ENCODE measurements at places on chromosomes 3 and 15. TPM values are rescaled to one million over a fixed set of nuclear protein-coding genes. Genes with fewer than 3 reads are reported as not detected.
A peak's percentile ranks its signal among the peaks of the same experiment; 100 is the strongest.

DNA sequence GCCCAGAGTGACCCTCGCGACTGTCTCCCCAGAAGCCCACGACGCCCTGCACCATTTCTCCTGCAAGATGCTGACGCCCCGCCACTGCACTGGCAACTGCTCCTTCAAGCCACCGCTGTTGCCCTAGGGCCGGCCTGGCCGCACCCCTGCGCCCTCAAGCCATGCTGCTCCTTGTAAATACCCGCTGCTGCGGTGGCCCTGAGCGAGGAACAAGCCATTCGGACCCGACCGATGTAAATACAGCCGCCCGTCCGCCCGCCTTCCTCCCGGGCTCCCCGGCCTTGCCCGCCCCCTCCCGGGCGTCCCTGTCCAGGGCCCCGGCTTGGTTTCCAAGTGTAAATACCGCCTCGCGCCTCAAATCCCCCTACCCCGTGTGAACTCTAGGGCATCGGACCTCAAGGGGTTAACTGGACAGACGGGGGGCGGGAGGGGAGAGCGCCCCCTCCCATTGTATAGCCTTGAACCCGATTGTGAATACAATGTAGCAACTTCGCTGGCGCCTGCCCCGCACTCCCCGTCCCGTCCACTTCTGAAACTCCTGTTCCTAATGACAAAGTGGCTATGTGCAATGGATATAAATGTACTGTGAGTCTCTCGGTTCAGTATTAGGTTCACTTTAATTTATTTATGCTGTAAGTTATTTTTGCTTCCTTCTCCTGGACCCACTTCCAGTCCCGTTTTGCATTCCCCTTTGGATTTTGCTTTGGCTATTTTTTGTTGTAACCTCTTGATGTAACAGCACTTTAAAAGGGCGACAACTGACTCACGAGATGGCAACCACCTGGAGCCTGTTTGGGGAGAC lies 5.9 kb downstream of the RNU6-1 start:
- peak; percentile 63 for DNase-seq

DNA sequence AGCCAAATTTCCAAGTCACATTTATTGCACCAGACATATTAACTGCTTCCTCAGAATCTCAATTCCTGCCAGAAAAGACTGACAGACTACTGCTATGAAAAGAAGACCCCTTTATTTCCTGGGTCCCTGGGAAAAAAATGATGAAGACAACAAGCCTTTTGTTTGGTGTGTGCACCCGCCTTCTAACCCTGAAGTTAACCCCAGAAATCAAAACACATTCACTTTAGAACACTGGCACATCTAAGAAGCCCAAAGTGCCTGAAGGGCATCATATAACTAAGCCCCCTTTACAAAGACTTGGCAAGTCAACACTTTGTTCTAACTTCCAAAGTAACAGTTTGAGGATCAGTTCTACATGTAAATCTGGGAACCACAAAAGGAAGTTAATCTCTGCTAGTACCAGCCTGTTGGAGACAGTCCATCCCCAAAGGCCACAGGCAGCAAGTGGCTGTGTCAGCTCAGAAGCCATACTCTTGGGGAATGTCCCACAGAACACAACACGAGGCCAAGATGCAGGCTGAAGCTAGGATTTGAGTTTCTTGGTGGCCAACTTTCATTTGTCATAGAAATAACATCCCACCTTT lies 16.3 kb upstream of the ATP1B3 start:
- no peak for DNase-seq

GRCh38 chr15:31402511-31403056 lies 75.9 kb downstream of the KLF13 start:
- no peak for DNase-seq

DNA sequence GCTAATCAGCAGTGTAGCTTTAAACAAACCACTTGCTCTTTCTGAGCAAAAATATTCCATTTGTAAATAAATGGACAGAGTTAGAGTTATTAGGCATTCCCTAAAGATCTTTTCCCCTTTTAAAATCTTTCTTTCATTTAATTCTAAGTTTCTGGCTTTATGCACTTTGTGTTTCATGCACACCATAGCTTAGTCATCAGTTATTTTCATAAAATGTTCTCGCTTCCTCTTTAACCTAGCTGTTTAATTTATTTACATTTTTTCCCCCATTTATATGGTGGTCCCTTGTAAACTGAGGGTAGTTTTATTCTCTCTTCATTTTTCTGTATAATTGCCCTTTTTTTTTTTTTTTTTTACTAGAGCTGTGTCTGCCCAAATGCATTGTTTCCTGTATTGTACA lies 315.0 kb upstream of the LRRFIP2 start:
- DNase-seq, result no peak

- no peak for DNase-seq
Measured at GRCh38 chr3:31417486-31417885, 115.2 kb upstream of the STT3B start.

The REC114 gene
- total RNA-seq, result not detected

The TCAIM gene
- total RNA-seq, result 13.7 TPM

The POU1F1 gene
- total RNA-seq, result not detected
